ENCODE measurements at places on chromosomes 13 and 19. TPM values are rescaled to one million over a fixed set of nuclear protein-coding genes. Genes with fewer than 3 reads are reported as not detected.

DNA sequence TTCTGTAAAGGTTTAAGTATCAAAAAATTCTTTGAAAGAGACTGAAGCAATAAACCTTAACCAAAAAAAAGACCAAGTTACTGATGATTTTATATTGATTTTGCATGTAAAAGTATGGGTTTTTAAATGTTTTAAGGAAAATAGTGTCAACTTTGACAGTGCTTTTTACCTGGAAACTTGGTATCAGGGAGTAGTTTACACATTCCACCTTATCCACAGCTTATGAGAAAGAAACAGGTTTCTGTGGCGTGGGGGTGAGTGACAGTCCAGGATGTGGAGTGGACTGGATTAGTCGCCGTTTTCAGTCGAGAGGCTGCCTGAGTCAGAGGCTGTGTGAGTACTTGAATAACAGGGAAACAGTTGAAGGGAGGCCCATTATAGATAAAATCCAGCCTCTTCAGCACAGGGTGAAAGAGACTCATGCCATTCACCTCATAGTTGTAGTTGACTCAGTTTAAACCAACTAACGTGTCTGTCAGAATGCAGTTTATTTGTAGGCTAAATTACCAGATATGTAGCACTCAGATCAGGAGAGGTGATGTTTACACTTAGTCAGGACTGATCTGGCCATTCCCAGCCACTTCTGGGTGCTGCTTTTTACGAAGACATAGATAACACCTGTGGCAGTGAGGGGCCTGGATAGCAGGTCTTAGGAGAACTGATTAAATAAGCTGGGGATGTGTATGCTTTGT is 595 bp upstream of the GPR183 start:
- DNase-seq = no peak

DNA sequence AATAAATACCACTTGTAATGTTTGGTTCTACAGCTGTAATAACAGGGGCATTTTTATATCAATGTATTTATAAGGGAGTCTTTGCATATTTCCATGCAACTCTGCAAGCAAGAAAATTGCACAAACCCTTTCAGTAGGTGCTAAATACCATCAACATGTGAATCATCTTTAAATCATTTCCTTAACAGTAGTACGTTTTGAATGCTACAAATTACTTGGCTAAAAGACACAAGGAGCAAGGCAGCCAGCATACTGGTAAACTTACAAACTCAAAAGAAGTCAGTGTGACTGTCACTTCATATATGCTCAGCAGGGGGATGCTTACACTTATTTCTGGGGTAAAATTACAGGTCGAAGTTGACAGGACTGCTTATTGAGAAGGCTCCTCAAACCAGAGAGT is 402.4 kb downstream of the EFNB2 start:
- no peak for DNase-seq

DNA sequence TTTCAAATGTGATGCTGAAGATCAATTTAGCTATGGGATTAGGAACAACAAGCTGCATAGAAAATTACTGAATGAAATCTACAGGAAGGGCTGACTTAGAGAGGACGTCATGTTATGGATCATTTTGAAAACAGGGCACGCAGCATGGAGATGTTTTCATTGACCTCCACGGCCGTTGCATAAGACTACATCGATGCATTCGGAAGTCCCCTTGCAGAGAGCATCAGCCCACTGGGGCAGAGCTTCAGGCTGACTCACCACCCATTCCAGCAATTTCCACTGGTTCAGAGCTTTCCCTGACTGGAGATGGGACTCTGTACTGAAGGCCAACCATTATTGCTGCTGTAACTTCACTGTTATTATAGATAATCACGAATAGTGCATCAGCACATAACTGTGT is 305.3 kb downstream of the IRS2 start:
- DNase-seq = no peak

- no peak for DNase-seq
Observed at GRCh38 chr13:110541526-110541920, 20.0 kb downstream of the RAB20 start.

- no peak for DNase-seq
Observed at GRCh38 chr13:51727634-51728274, 76.2 kb downstream of the DHRS12 start.

The PTH2 gene
- not detected for total RNA-seq

- DNase-seq = no peak
Observed at GRCh38 chr13:65472336-65472735, 1757.8 kb downstream of the PCDH9 start.
